COR-L47 (cell line): ENCODE measurements at places on chromosomes 6 and 20.
A peak's percentile ranks its signal among the peaks of the same experiment; 100 is the strongest.

- no peak for DNase-seq
Observed at GRCh38 chr20:34365765-34366213, 2.7 kb downstream of the ITCH start.

GRCh38 chr6:117592983-117593759 is 9.1 kb downstream of the GOPC start:
- DNase-seq = no peak

- DNase-seq = no peak
Observed at GRCh38 chr6:135884136-135884535, 32.6 kb downstream of the PDE7B start.

DNA sequence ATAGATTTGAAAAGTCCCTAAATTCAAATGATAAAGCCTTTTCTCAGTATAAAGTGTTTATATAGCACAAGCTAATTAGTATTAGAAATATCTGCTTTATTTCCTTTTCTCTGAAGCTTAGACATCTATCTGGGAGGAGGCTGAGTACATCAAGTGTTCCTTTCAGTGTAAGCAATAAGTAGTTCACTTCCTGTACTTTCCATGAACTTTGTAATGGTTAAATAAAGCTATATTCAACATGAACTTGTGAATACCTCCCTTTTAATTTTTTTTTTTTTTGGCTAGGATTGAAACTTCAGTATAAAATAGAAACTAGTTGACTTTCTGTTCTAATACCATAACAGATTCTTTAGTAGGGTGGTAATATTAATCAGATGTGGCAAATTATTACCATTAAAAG is 190.9 kb downstream of the CENPW start:
- DNase-seq = no peak

DNA sequence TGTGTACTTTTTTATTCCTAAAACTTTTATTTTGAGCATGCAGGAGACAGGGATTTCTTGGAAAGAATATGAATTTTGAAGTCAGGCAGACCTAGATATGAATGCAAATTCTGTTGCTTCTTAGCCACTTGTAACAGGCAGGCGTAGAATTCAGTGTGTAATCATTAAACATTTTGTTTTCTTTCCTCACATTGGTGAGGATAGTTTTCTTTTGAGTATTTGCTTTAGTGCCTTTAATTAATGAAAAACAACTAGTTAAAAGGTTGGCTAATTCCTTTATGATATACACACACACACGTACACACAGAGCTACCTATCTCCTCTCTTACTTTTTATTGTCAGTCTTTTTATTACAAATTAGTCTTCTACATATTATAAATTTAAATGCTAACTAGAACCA is 342.3 kb downstream of the CDKAL1 start:
- no peak for DNase-seq

- no peak for DNase-seq
Observed at GRCh38 chr20:37901240-37901639, 1.7 kb upstream of the VSTM2L start.

DNA sequence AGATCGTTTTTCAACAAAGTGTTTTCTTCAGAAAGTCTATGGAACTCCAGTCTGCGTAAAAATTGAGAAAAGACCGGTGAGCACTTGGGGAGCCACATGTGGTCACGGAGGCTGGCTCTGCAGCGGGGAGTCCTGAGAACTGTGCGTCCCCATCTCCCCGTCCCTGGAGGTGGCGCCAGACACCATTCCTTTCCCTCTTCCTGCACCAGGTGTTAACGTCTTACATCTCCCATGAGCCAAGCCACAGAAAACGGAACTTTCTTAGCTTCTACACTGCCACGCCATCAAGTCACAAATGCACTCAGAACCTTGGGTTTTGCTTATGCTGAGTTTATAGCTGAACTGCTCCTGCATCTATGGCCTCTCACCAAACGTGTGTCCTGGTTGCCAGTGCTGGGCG is 62.6 kb downstream of the GINS1 start:
- peak; percentile 14 for DNase-seq

DNA sequence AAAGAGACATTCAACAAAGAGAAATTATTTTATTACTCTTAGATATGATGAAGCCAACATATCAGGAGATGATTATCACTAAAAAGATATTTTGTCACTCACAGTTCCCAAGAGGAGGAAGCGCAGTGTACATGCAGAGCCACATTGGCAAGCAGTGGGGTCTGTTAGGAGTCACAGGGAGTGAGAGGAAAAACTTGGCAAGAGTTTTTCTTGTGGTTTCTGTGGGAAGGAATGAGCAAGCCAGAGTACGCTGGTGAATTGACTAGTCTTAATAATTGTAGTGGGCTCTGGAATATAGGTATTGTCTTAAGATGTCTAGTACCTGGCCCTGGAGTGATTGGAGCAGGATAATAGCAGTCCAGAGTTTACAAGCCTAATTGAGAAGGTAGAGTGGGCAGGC is 1095.2 kb downstream of the GRIK2 start:
- DNase-seq = no peak

DNA sequence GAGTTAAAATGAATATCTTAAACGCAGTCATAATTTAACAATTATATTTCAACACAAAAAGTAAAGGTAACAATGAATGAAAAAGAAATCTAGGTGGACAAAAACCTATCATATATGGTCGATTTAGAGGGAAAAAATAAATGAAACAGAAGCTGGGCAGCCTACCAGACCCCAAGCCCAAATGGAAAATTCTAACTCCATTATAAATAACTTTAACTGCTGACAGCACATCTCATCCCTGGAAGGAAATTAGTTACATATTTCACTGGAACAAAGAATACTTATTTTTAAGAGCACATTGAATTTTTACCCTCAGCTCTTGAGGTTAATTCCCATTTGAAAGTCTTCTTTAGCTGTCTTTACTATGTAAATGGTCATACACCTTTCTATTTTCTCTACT is 39.1 kb downstream of the COL12A1 start:
- DNase-seq = no peak

DNA sequence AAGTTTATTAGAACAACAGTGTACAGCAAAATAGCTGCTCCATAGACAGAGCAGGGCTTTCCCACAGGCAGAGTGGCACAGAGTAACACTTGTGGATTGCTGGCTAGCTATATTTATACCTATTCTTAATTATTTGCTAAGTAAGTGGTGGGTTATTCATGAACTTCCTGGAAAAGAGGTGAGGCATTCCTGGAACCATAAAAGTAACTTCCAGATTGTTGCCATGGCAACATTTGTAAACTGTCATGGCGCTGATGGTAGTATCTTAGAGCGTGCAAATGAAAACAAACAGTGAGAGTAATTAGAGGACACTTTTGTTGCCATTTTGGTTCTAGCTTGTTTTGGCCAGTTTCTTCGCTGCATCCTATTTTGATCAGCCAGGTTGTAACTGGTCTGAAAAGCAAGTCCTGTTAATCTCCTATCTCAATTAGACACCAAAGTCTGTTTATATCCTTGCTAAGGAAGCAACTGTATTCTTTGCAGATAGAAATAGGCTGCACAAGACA is 23.9 kb downstream of the DEFB114 start:
- DNase-seq = no peak

GRCh38 chr6:154139892-154140291 is 100.9 kb downstream of the OPRM1 start:
- DNase-seq = no peak

DNA sequence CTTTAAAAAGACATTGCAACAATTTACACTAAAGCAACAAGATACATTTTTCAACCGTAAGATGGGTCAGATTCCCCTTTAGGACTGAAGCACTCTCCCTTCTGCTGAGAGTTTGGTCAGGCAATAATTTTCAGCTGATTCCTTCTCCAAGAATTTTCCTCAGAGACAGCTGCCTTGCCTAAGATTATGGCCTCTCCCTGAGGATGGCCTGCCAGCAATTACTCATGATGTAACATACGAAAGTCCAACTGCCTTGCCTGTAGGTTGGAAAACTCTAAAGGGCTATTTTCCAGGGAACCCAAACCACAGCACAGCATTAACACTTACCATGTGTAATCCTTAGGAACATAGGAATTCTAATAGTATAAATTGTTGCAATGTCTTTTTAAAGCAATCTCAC is 229.1 kb upstream of the FLRT3 start:
- no peak for DNase-seq

DNA sequence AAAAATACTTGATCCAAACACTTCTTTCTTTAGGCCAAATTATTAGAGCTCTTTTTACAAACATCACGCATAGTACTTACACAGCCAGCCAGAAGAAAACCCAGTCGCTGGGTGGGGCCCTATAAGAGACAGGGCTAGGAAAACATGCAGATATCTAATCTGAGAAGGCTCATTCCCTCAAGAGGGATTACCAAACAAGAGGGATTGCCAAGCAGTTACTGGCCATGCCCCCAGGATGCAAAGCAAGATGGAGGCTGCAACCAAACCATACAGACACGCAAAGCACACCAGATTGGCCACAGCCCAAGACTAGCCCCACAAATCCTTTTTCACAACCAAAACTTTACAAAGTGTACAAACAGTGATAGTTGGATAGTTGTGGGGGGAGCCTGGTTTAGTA is 1235.4 kb upstream of the GJE1 start:
- no peak for DNase-seq

DNA sequence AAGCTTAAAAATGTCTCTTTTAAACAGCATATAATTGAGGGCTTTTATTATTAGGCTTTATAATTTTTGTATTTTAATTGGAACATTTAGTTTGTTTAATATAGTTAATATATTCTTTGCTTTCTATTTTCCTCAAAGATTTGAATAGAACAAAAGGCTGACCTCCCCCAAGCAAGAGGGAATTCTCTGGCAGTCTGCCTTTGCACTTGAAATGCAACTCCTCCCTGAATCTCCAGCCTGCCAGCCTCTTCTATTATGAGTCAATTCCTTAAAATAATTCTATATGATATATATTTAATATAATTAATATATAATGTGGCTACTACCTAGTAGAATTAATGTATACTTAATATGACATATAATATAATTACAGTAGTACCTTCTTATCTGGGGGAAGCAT is 69.2 kb downstream of the PTPRA start:
- DNase-seq = no peak

- no peak for DNase-seq
Observed at GRCh38 chr20:44422083-44422482, 53.6 kb upstream of the TTPAL start.
